ENCODE measurements at places on chromosomes 11 and 22. TPM values are rescaled to one million over a fixed set of nuclear protein-coding genes. Genes with fewer than 3 reads are reported as not detected.

Gene NLRP14
- total RNA-seq = 0.33 TPM

Gene CTSF
- 61.3 TPM for total RNA-seq

Gene NUDT22
- 45.9 TPM for total RNA-seq

Gene KRTAP5-8
- total RNA-seq = not detected

Gene RNF121
- 17.9 TPM for total RNA-seq

Gene NELL1
- not detected for total RNA-seq

Gene ARSA
- 84.7 TPM for total RNA-seq

Gene BARX2
- total RNA-seq = 1.8 TPM

Gene PATE2
- total RNA-seq = not detected

Gene HEPN1
- not detected for total RNA-seq

Gene VSIG2
- 7.0 TPM for total RNA-seq

Gene GSTT2
- total RNA-seq = not detected

GRCh38 chr11:63866211-63866610 lies 27.3 kb downstream of the MARK2 start:
- peaks cover 71% of the 10 kb centered on the region for H3K4me1 ChIP-seq
- no peaks in the 10 kb centered on the region for H3K27me3 ChIP-seq
- no peaks in the 10 kb centered on the region for H3K36me3 ChIP-seq

GRCh38 chr11:10742460-10743208 lies 8.4 kb upstream of the CTR9 start:
- no peaks in the 10 kb centered on the region for H3K4me1 ChIP-seq
- H3K27me3 ChIP-seq = no peaks in the 10 kb centered on the region
- H3K4me3 ChIP-seq = no peak overlapping the region
- no peaks in the 10 kb centered on the region for H3K36me3 ChIP-seq
- no peak overlapping the region for H3K27ac ChIP-seq

- H3K27me3 ChIP-seq = no peaks in the 10 kb centered on the region
- DNase-seq = no peak
- H3K4me1 ChIP-seq = no peaks in the 10 kb centered on the region
- H3K4me3 ChIP-seq = no peak overlapping the region
- H3K27ac ChIP-seq = no peak overlapping the region
Measured at GRCh38 chr11:44608991-44609782, 43.7 kb downstream of the CD82 start.

GRCh38 chr22:25125693-25126357 lies 73.8 kb upstream of the CRYBB3 start:
- no peak overlapping the region for H3K4me3 ChIP-seq
- no peaks in the 10 kb centered on the region for H3K36me3 ChIP-seq
- peaks cover 21% of the 10 kb centered on the region for H3K4me1 ChIP-seq
- DNase-seq = no peak

GRCh38 chr11:70636659-70637058 lies 238.3 kb downstream of the CTTN start:
- H3K27ac ChIP-seq = no peak overlapping the region
- no peaks in the 10 kb centered on the region for H3K36me3 ChIP-seq
- no peak for DNase-seq
- H3K4me3 ChIP-seq = no peak overlapping the region

DNA sequence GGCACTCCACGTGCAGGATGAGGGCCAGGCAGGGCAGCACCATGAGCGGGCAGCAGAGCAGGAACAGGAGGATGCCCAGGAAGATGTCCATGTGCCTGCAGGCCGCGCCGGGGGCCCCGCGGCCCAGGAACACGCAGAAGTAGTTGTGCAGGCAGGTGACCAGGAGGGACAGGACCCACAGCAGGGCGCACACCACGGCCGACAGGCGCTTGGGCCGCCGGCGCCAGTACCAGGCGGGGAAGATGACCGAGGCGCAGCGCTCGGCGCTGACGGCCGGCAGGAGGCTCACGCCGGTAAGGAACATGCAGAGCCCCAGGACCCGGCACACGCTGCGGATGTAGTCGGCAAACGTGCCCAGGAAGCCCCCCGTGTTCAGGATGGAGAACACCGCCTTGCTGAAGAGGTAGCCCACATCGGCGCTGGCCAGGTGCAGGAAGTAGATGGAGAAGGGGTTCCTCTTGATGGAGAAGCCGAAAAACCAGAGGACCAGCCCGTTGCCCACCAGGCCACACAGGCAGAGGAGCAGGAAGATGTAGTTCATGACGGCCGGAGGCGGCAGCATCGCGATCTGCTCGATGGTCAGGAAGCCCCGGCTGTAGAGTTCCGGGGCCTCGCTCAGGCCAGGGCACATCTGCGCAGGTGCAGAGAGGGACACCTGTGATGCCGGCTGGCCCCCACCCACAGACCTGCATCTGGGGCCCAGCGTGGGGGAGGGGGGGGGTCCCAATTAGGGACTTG lies 7.2 kb downstream of the MRGPRF start:
- H3K36me3 ChIP-seq = no peaks in the 10 kb centered on the region
- H3K27ac ChIP-seq = no peak overlapping the region
- H3K4me1 ChIP-seq = peaks cover 26% of the 10 kb centered on the region
- DNase-seq = no peak
- no peaks in the 10 kb centered on the region for H3K27me3 ChIP-seq
- no peak overlapping the region for H3K4me3 ChIP-seq

DNA sequence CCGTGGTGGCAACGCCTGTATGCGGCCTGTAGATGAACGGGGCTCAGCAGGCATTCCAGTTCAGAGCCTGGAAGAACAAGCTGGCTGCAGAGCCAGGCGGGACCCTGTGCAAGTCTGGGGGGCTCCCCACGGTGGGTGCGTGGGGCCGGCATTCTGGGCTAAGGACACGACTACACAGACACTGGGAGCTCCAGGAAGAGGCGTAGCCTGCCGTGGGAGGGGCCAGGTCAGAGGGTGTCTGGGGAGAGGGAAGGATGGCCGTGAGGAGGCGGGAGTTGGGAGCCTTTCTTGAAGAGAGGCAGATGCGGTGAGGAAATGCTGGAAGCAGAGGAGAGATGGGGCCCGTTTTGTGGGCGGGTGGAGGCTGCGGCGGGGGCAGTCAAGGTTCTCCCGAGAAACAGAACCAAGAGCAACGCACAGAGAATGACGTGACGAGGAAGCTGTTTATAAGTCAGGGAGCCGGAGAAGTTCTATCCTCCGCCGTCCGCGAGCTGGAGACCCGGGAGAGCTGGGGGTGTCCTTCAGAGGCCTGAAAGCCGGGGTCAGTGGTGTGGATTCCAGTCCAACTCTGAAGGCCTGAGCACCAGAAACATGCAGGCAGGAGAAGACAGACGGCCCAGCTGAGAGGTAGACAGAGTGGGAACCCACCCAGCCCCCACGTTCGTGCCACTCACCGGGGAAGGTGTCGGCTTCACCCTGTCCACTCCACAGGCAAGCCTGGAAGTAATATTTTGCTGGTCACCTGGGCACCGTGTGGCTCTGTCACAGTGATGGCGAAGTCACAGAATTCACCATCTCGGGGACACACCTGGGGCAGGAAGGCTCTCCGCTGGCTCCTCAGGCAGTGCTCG lies 529.6 kb downstream of the BRD1 start:
- H3K4me3 ChIP-seq = no peak overlapping the region
- DNase-seq = no peak
- H3K4me1 ChIP-seq = no peaks in the 10 kb centered on the region
- H3K27me3 ChIP-seq = no peaks in the 10 kb centered on the region
- no peak overlapping the region for H3K27ac ChIP-seq
- no peaks in the 10 kb centered on the region for H3K36me3 ChIP-seq

DNA sequence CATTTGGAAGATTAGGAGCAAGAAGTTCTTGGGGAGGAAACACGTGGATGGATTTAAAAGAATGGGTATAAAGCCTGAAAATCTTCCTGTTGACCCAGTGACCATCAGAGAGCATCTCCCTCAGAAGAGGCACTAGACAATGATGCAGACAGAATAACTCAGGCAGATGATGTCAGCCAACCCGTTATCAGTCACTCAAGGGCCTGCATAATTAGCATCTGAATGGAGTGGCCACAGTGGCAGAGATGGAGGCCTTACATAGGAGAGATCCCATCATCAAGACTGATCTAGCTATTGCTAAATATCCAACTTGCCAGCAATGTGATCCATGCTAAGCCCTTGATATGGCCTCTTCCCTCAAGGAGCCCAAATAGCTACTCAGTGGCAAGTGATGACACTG lies 70.7 kb upstream of the CD82 start:
- no peak overlapping the region for H3K4me3 ChIP-seq
- DNase-seq = no peak
- no peaks in the 10 kb centered on the region for H3K36me3 ChIP-seq
- no peak overlapping the region for H3K27ac ChIP-seq

- no peaks in the 10 kb centered on the region for H3K27me3 ChIP-seq
- H3K4me1 ChIP-seq = no peaks in the 10 kb centered on the region
- no peaks in the 10 kb centered on the region for H3K36me3 ChIP-seq
- DNase-seq = no peak
- H3K4me3 ChIP-seq = no peak overlapping the region
- H3K27ac ChIP-seq = no peak overlapping the region
Measured at GRCh38 chr11:73248526-73249185, 23.5 kb upstream of the P2RY6 start.

DNA sequence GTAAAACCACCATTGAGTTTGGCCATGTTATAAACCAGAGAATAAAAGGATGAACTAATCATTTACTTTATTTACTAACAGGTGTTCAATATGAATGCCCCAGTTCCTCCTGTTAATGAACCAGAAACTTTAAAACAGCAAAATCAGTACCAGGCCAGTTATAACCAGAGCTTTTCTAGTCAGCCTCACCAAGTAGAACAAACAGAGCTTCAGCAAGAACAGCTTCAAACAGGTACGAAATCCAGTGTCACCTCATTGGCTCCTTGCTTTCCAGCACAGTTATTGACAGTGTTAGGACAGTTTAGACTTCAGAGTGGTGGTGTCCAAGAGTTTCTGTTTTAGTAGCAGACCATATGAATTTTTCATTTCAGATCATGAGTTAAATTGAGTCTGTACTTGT lies 13.6 kb upstream of the NAT10 start:
- no peaks in the 10 kb centered on the region for H3K27me3 ChIP-seq
- H3K4me1 ChIP-seq = no peaks in the 10 kb centered on the region
- H3K27ac ChIP-seq = no peak overlapping the region
- H3K36me3 ChIP-seq = peaks cover 57% of the 10 kb centered on the region

- no peaks in the 10 kb centered on the region for H3K27me3 ChIP-seq
- H3K36me3 ChIP-seq = no peaks in the 10 kb centered on the region
- no peak overlapping the region for H3K27ac ChIP-seq
- DNase-seq = no peak
Measured at GRCh38 chr11:75262961-75263852, 22.6 kb downstream of the TPBGL start.

GRCh38 chr11:83601201-83601913 lies 315.2 kb upstream of the CCDC90B start:
- H3K27ac ChIP-seq = no peak overlapping the region
- H3K27me3 ChIP-seq = no peaks in the 10 kb centered on the region
- peak; percentile 25 for DNase-seq
- H3K36me3 ChIP-seq = no peaks in the 10 kb centered on the region
- H3K4me1 ChIP-seq = peaks cover 15% of the 10 kb centered on the region
- H3K4me3 ChIP-seq = no peak overlapping the region

DNA sequence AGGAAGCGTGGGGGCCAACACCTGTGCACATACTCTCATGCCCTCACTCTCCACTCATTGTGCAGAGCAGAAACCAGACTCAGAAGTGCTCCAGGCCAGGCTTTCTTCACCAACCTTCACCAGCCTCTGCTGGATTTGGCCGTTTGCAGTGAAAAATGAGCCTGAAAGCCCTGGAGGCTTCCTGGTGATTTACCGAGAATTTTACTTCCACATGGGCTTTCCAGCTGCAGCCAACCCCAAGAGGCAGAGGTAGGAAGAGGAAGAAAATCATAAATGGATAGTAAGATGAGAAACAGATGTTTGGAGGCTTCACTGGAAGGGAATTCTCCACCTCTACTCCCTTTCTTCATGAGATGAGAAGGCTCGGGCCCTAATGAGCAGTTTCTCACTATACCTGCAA lies 155.4 kb downstream of the ETS1 start:
- H3K4me3 ChIP-seq = no peak overlapping the region
- no peaks in the 10 kb centered on the region for H3K36me3 ChIP-seq
- H3K4me1 ChIP-seq = no peaks in the 10 kb centered on the region
- no peak for DNase-seq

DNA sequence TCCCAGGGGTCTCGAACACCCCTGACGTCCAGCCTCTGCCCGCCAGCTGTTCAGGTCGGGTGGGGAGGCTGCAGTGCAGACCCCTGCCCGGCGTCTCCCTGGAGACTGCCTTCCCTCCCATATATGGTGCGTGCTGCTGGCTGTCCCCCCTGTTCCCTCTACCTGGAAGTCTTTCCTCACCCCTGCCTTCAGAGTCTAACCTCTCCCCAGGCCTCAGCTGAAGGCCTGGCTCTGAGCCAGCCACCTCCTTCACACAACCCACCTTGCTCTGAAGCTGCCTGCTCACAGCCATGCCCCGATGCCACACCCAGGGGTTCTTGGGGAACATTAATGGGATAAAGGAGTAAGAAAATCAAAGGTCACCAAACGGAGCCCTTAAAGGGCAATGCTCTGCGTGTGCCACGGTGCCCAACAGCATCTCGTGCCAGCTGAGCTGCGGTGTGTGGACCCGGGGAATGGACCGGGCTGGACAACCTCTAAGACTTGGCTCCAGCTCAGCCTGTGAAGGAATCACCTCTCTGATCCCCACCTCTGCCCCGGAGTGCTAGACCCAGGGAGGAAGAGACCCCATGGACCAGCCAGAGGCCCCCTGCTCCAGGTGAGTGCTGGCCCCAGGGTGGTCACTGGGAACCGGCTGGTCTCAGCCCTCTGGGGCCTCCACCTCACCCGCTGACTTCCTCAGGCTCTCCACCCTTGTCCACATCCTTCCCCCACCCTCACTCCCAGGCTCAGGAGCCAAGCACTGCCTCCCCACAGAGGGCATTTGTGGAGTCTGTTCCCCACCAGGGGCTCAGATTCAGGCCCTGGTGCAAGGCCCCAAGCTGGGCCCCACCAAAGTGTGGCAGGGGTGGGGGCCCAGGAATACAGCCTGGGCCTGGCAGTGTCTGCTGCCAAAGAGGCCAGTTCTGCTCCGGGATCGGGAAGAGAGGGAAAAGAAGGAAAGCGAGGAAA lies at the start of gene NLRP6:
Gene NLRP6 (plus strand): TSS at position 407 of the 951 bp plus-strand sequence. CDS start 163 bp downstream, at position 570.
- DNase-seq = no peak
- H3K27ac ChIP-seq = no peak within 1 kb of the TSS
- peaks cover 24% of the 10 kb centered on the region for H3K4me1 ChIP-seq
- no peak within 1 kb of the TSS for H3K4me3 ChIP-seq
- H3K36me3 ChIP-seq = no peaks in the 10 kb centered on the region
- H3K27me3 ChIP-seq = peaks cover 13% of the 10 kb centered on the region

DNA sequence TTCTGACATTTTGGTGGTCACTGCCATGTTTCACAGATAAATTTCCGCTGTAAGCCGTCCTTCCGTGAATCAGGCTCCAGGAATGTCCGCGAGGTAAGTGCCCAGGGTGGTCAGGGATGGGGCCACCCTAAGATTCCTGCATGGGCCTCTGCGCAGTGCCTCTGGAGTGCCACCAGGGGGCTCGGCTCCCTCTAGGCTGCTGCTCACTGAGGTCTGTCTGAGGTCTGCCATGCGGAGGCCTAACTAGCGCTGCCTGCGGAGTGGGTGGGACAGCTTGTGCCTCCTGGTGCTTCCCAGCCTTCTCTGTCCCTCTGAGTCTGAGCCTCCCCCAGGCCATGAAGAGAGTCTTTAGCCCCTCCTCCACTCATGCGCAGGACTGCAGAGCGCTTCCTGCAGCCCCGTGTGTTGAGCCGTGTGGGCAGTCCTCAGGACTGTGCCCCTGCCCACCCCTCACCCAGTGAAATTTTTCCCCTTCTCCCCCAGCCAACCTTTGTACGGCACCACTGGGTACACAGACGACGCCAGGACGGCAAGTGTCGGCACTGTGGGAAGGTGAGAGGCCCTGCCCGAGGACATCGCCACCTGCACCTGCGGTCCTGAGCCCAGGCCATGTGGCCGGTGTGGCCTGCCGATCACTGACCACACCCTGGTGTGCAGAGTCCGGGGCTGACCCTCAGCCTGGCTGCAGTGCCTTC lies 11.9 kb upstream of the MDK start:
- no peak overlapping the region for H3K27ac ChIP-seq
- peak; percentile 51 for DNase-seq
- H3K36me3 ChIP-seq = no peaks in the 10 kb centered on the region

Measured in body of pancreas (tissue), 4 donors.